ENCODE measurements at places on chromosomes 11 and 22.

DNA sequence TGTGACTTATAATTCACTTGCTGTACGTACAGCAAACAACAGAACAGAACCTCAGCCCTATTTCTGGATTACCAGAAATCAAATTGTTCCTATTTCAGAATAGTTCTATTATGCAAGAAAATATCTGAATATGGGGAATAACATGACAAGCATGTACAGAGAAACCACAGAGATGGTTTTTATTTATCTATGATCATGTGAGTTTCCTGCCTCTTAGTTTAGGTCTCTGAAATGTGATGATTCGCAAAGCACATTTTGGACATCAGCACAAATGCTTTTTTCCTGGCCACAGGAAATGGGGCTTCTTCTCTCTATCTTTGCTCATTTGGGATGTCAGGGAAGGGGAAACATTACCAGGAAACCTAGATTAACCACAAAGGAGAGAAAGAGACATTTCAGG lies 266.7 kb upstream of the CTSC start:
- no peak for DNase-seq

- DNase-seq = no peak
These were observed 3.2 kb downstream of the CARNS1 start for GRCh38 chr11:67418476-67419281.

- no peak for DNase-seq
These were observed 127.0 kb downstream of the COMMD9 start for GRCh38 chr11:36162006-36162882.

DNA sequence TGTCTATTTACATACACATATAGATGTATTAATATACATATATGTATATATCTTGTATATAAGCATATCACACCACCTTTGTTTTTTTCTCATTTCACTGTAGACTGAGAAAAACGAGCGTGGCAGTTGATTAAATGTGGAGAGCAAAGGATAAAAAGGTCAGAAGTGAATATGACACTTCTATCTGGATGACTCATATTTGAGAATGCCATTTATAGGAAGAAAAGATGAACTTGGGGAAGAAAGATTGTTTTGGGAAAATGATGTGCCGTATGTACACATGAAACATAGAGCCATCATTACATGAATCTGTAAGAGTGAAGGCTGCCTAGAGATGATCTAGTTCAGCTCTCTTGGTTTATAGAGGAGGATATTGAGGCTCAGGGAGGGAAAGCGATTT lies 28.7 kb downstream of the AMOTL1 start:
- DNase-seq = no peak

GRCh38 chr22:25548866-25549464 lies 15.5 kb upstream of the GRK3 start:
- no peak for DNase-seq

DNA sequence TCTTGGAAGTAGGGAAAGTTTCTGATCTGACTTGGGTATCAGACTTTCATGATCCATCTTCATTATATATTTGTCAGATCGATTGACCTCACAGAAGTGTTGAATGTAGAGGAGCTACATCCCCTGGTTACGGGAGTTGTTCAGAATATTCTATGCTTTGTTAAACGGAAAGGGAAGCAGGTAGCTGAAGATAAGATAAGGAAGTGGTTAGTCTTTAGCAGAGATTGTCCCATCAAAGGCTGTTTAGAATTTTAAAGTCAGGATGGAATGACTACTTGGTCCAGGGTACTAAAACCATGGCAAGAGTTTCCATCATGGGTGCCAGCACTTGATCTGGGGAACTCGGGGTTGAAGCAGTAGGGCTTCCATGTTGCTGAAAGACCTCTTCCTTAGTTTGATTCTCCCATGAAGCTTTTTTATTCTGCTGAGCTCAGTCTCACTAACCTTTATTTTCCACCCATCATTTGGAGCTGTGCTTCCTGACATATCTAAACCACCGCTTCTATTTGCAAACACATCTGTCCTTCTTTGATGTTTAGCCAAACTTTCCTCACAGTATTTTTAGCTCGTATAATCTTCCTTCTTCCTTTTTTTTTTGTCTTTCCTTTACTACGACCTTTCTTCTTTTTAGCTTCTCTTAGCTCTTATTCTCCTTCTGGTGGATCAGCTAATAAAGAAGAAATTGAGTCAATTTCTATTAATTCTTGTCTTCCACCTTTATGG lies 4.0 kb upstream of the C22orf31 start:
- no peak for DNase-seq

DNA sequence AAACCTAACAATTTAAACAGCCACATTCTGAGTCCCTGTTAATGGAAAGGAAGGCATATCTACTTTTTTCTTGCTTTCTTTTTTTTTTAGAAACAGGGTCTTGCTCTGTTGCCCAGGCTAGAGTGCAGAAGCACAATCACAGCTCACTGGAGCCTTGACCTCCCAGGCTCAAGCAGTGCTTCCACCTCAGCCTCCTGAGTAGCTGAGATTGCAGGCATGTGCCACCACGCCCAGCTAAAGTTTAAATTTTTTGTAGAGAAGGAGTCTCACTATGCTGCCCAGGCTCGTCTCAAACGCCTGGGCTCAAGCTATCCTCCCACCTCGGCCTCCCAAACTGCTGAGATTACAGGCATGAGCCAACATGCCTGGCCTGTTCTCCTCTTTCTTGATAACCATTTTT lies 25.4 kb downstream of the ARFGAP3 start:
- no peak for DNase-seq
